ENCODE measurements at places on chromosomes 7 and 10. TPM values are rescaled to one million over a fixed set of nuclear protein-coding genes. Genes with fewer than 3 reads are reported as not detected.

- H3K4me1 ChIP-seq = peaks cover 38% of the 10 kb centered on the region
- DNase-seq = no peak
- H3K27ac ChIP-seq = peak overlapping the region; percentile 96
- H3K36me3 ChIP-seq = no peaks in the 10 kb centered on the region
Measured at GRCh38 chr10:31926765-31927564, 1.7 kb downstream of the ARHGAP12 start.

- DNase-seq = no peak
- H3K4me3 ChIP-seq = no peak overlapping the region
- H3K27ac ChIP-seq = no peak overlapping the region
- no peaks in the 10 kb centered on the region for H3K36me3 ChIP-seq
Measured at GRCh38 chr10:1549591-1550290, 187.6 kb downstream of the ADARB2 start.

GRCh38 chr10:50219646-50220045, 31.7 kb downstream of the ASAH2 start:
- H3K4me3 ChIP-seq = no peak overlapping the region
- no peaks in the 10 kb centered on the region for H3K27me3 ChIP-seq
- no peaks in the 10 kb centered on the region for H3K36me3 ChIP-seq
- H3K4me1 ChIP-seq = peaks cover 10% of the 10 kb centered on the region

- DNase-seq = no peak
- H3K4me3 ChIP-seq = no peak overlapping the region
- no peaks in the 10 kb centered on the region for H3K4me1 ChIP-seq
- H3K27me3 ChIP-seq = no peaks in the 10 kb centered on the region
- H3K36me3 ChIP-seq = no peaks in the 10 kb centered on the region
Measured at GRCh38 chr7:111053035-111053434, 37.9 kb upstream of the LRRN3 start.

DNA sequence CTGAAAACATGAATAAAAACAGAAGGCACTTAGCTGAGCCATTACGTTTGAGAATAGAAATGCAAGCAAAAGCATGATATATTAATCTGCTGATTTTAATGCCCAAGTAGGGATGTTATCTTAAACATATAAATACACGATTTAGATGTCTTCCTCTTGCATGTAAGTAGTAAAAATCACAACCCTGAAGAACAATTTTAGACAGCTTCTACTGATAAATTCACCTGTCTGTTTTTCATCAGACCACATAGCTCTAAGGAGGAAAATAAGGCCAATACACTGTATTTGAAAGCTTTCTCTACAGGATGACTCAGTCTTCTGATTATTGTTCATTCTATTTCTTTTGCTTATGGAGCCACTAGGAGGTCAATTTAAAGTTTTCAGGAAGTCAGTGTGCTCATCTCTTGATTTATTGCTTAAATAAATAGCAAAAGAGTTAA, 210.9 kb upstream of the CHRM2 start:
- H3K36me3 ChIP-seq = no peaks in the 10 kb centered on the region
- H3K4me3 ChIP-seq = no peak overlapping the region
- no peaks in the 10 kb centered on the region for H3K27me3 ChIP-seq
- H3K4me1 ChIP-seq = no peaks in the 10 kb centered on the region
- no peak overlapping the region for H3K27ac ChIP-seq

DNA sequence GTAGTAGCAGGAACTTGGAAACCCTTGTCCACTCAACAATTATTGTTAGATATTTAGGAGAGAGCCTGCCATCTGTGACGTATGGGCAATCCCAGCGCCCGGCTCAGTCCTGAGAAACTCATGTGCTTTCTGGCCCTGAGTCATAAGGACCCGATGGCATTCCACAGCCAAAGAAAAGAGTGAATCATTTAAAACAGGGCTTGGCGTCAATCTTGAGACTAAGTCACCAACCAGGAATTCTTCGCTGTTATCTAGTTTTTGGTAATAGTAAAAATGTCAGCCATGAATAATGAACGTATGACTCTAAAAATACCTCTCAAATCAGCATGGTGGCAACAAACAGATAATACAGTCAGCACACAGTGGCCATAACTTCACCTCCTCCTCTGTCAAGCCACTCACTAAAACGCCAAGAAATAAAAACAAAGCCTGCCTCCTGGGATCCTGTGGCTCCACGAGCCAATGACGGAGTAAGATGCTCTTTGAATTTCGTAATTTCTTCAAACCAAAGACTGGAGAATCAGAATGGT, 140.8 kb downstream of the ADAM12 start:
- DNase-seq = no peak
- no peak overlapping the region for H3K27ac ChIP-seq
- no peaks in the 10 kb centered on the region for H3K4me1 ChIP-seq
- H3K27me3 ChIP-seq = no peaks in the 10 kb centered on the region
- H3K4me3 ChIP-seq = no peak overlapping the region
- no peaks in the 10 kb centered on the region for H3K36me3 ChIP-seq

DNA sequence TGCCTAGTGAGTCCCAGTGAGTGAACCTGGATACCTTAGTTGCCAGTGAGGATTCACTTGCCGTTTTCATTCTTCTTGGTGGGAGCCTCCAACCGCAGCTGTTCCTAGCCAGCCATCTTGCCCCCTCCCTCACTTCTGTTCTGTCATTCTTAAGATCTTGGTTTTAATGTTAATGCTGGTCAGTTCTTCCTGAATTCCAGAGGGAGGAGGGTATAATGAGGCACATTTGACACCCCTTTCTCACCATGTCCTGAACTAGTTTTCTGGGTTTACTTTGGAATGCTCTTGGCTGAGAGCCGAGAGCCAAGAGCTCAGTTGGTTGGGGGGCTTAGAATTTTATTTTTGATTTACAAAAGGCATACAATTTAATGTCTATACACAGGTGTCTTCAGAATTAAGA, 78.5 kb upstream of the ADCY1 start:
- H3K27ac ChIP-seq = no peak overlapping the region
- H3K4me3 ChIP-seq = no peak overlapping the region
- H3K36me3 ChIP-seq = no peaks in the 10 kb centered on the region

GRCh38 chr10:127150136-127150535, 46.3 kb downstream of the INSYN2A start:
- H3K27me3 ChIP-seq = no peaks in the 10 kb centered on the region
- H3K27ac ChIP-seq = no peak overlapping the region
- no peak overlapping the region for H3K4me3 ChIP-seq
- H3K36me3 ChIP-seq = no peaks in the 10 kb centered on the region

DNA sequence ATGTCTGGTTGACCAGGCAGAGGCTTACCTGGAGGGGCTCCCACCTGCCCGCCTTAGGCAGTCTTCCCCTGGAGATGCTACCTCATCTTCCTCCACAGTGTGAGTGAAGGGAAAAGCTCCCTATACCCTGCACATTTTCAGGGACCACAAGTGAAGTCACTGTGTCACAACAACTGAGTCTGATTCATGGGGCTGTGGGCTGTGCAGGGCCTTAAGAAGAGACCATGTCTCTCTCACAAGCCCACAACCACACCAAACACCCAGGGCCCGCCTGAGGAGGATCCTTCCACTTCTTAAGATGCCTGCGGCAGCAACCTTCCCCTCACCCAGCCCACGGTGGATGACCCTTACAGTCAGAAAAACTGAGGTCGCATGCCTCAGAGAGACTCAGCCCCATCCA, 118.3 kb downstream of the KMT2E start:
- peaks cover 14% of the 10 kb centered on the region for H3K4me1 ChIP-seq
- H3K36me3 ChIP-seq = no peaks in the 10 kb centered on the region
- H3K27me3 ChIP-seq = no peaks in the 10 kb centered on the region
- no peak overlapping the region for H3K4me3 ChIP-seq
- no peak for DNase-seq

GRCh38 chr7:104852386-104852785, 161.6 kb upstream of the KMT2E start:
- no peak for DNase-seq
- no peaks in the 10 kb centered on the region for H3K27me3 ChIP-seq
- H3K36me3 ChIP-seq = no peaks in the 10 kb centered on the region
- no peak overlapping the region for H3K27ac ChIP-seq
- H3K4me3 ChIP-seq = no peak overlapping the region
- H3K4me1 ChIP-seq = no peaks in the 10 kb centered on the region

DNA sequence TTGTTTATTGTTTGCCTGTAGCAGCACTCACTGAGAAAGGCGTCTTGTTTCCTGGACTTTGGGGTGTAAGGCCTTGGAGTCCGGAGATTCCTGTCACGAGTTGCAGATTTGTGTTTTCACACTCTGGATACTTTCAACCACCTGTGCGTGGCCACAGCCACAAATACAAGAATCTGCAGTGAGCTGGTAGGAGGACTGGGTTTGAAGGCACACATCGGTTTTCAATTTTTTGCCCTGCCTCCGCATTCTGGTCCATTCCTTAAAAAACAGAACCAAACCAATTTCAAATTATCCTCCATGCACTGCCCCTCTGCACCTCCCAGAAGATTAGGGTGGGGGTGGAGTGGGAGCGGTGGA, 619 bp downstream of the EXOC4 start:
- no peaks in the 10 kb centered on the region for H3K36me3 ChIP-seq
- peak overlapping the region; percentile 65 for H3K27ac ChIP-seq
- H3K4me1 ChIP-seq = peaks cover 8% of the 10 kb centered on the region

GRCh38 chr7:156620291-156620675, 20.3 kb upstream of the RNF32 start:
- H3K27ac ChIP-seq = no peak overlapping the region
- H3K36me3 ChIP-seq = no peaks in the 10 kb centered on the region
- H3K27me3 ChIP-seq = no peaks in the 10 kb centered on the region
- H3K4me3 ChIP-seq = no peak overlapping the region
- peaks cover 16% of the 10 kb centered on the region for H3K4me1 ChIP-seq
- DNase-seq = no peak

DNA sequence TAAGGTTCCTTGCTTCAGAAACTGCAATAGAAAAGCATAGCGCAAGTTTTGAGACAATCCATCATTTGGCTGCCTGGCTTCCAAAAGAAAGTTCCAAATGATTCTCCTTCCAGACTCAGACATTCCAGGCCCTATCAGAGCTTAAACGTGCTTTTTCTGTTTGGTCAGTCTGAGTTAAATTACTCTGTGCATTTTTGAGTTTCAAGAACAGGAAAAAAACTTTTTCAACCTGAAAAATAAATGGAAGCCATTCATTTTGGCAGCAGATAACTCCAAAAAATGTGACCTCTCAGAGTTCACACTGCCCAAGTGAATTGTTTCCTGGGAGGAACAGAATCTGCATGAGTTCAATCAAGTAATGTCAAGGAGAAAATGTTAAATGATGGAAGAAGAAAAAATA, 354.2 kb downstream of the CXCL12 start:
- no peak for DNase-seq
- H3K36me3 ChIP-seq = no peaks in the 10 kb centered on the region
- no peak overlapping the region for H3K27ac ChIP-seq
- H3K4me3 ChIP-seq = no peak overlapping the region

DNA sequence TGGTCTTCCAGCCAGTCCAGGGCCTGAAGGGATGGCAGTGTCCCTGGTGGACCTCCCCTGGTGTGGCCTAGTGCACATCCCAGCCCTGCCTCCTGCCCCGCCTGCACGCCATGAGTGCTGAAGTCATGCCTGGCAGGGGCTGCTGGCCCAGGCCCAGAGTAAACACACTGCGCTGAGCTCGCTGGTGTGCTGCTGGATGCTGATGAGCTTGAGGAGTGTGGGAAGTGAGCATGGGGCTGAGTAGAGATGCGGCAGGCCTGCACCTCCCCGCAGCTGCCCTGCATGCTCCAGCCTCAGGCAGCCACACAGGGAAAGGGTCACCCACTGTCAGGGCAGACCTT, 43.2 kb downstream of the HTRA1 start:
- no peaks in the 10 kb centered on the region for H3K27me3 ChIP-seq
- peak; percentile 49 for DNase-seq
- no peaks in the 10 kb centered on the region for H3K4me1 ChIP-seq
- H3K4me3 ChIP-seq = no peak overlapping the region
- H3K36me3 ChIP-seq = peaks cover 5% of the 10 kb centered on the region

- no peak overlapping the region for H3K4me3 ChIP-seq
- H3K27ac ChIP-seq = no peak overlapping the region
Measured at GRCh38 chr7:149220534-149220933, 18.9 kb upstream of the ZNF212 start.

DNA sequence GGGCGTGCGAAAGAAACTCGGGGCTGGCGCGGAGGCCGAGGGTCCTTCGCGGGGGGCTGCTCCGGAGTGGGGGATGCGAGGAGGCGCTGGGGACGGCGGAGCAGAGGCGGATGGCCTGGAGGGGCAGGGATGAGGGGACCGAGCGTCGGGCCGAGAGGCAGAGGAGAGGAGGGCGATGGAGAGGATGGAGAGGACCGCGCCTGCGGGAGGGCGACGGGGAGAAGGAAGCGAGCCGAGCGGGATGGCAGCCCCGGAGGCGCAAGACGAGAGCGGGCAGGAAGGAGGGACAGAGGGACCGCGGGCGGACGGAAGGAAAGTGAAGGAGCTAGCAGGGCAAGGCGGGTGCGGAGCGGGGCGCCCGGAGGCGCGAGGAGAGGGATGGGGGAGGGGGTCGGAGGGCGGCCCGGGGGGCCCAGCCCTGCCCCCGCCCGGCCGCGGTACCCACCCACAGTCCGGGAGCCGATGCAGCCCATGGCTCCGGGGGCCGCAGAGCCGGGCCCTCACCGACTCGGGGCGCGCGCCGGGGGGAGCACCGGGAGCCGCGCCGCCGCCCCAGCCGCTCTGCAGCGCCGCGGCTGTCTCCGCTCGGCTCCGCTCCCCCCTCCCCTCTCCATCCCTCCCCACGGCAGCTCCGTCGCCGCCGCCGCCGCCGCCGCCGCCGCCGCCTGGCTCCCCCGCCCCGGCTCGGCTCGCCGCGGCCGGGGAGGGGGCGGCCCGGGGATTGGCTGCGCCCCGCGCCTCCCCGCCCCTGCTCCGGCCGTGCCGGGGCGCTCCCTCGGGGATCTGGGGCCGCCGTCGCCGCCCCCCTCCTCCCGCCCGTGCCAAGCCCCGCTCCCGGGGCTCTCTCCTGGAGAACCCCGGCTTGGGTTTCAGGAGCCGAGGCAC, at the start of gene FAM131B:
Gene FAM131B, minus strand, starts transcription at position 583 of the 885 bp plus-strand sequence. Its CDS starts 110 bp downstream, at position 473.
- no peak within 1 kb of the TSS for H3K27ac ChIP-seq
- H3K4me1 ChIP-seq = peaks cover 3% of the 10 kb centered on the region
- peaks cover 6% of the 10 kb centered on the region for H3K27me3 ChIP-seq
- no peak for DNase-seq
- H3K4me3 ChIP-seq = peak within 1 kb of the TSS; percentile 64
- no peaks in the 10 kb centered on the region for H3K36me3 ChIP-seq

- DNase-seq = no peak
- H3K36me3 ChIP-seq = no peaks in the 10 kb centered on the region
- no peaks in the 10 kb centered on the region for H3K4me1 ChIP-seq
- no peak overlapping the region for H3K27ac ChIP-seq
Measured at GRCh38 chr7:2920956-2921652, 77.0 kb upstream of the GNA12 start.

The CDHR3 gene
- total RNA-seq = 10.5 TPM

The INA gene
- not detected for total RNA-seq

The IGFBP3 gene
- 214 TPM for total RNA-seq

The TRIL gene
- total RNA-seq = 0.47 TPM

The GHRHR gene
- 0.50 TPM for total RNA-seq

The C7orf57 gene
- total RNA-seq = not detected

The COPS6 gene
- 28.7 TPM for total RNA-seq

The LRIT1 gene
- not detected for total RNA-seq

The LRRC61 gene
- 12.0 TPM for total RNA-seq

The GPR158 gene
- not detected for total RNA-seq

The DKK1 gene
- total RNA-seq = 1.1 TPM

The ADARB2 gene
- 0.59 TPM for total RNA-seq

The CFAP58 gene
- total RNA-seq = 0.09 TPM
